Renal pelvis (tissue), 12 donors: ENCODE measurements at places on chromosomes 6 and 20.

DNA sequence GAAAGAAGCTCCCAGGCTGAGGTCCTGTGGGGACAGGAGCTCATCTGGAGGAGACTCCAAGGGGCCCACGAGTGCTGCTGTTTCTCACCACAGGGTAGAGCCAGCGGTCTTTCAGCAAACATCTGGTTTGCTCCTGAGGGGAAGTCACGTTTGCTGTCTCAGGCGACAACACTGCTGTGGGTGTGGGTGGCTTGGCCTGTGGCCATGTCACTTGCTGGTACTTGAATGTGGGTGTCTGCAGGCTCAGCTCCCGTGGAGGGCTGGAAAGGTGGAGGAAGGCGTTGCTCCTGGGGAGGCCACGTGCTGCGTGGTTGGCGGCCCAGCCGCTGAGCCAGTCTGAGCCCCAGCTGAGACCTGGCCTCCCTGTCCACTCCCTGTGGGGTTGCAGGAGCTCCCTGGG is 52.8 kb upstream of the MPC1 start:
- no peak for DNase-seq

DNA sequence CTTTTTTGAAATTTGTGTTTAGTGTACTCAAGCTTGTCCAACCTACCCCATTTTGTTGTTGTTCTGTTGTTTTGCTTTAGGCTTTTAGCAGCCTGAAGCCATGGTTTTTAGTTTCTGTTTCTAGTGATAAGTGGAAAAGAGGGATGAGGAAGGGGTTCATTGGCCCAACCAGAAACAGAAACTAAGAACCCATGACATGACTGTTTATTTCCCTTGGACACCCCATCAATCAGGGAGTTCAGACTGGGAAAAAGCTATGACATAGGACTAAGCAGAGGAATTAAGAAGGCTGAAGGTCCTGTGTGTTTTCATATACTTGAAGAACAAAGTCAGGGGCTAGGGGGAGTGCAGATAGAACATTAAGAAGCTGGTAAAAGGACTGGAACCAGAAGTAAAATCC is 194.5 kb upstream of the THEMIS start:
- DNase-seq = no peak

DNA sequence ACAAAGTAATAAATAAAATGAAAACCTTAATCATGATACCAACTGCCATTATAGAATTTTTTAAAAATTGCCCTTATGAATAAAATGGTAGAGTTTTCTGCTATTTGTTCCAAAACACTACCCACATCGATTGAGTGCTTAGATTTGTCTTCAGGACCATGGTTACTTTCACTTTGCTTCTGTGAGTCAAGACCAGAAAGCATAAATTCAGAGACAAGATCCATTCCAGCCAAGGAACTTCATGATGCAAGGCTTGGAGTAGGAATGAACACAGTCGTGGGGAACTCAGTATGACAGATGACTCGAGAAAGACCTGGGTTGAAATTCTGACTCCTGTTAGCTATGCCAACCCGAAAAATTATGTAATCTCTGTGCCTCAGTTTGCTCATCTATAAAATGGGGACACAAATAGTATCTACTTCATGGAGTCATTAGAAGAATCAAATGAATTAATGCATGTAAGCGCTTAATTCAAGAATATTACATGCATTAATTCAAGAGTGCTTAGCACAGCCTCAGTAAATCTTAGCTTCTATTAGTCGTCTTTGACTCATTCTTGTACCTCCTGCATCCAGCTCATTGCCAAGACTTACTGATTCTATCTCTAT is 72.5 kb upstream of the MYLIP start:
- no peak for DNase-seq

GRCh38 chr6:13762611-13763441 is 51.2 kb upstream of the RANBP9 start:
- DNase-seq = no peak

- DNase-seq = no peak
Observed at GRCh38 chr6:110356778-110357177, 1.4 kb downstream of the METTL24 start.

- no peak for DNase-seq
Observed at GRCh38 chr6:69914015-69914485, 47.7 kb downstream of the COL19A1 start.

DNA sequence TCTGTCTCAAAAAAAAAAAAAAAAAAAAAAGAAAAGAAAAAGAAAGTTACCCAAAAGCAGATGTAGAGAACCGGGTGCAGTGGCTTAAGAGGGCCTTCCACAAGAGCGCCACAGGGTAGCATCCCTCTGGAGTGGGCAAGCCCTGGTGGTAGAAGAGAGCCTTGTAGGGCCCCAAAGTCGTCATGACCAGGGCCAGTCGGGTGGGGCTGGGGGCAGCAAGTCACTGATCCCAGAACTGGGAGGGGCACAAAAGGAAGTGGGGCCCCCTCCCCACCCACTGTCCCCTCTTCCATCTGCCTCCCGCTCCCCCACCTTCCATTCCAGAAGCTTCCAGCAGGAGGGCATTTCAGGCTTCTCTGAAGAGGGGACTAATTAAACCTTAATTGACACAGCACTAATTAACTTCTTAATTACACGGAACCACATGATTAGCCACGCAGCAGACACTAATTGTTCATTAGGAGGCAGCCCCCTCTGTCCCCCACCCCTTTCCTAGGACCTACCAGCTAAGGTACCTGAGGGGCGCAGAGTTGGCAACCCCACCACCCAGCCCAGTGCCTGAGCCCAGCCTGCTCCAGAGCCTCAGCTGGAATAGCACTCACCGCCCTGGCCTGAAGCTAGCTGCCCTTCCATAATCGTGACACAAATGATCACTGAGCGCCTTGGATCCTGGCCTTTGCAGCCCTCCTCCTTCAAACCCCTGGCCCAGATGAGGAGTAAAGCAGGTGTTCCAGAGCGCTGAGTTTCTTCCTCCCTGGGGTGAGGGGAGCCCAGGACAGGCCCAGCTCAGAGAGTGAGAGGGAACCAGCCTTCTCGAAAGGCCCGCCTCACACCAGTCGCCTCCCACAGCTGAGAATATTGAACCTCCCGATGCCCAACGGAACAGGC is 34.8 kb downstream of the MDFI start:
- DNase-seq = no peak

GRCh38 chr6:136568129-136568528 is 17.9 kb upstream of the MAP7 start:
- no peak for DNase-seq
